GM23338 (cell line): ENCODE measurements at places on chromosomes 12 and 14.
A peak's percentile ranks its signal among the peaks of the same experiment; 100 is the strongest.

- DNase-seq = peak; percentile 34
These were observed 47.7 kb downstream of the MAX start for GRCh38 chr14:65054471-65055085.

- no peak for DNase-seq
These were observed 2.7 kb downstream of the GSTZ1 start for GRCh38 chr14:77323571-77323970.

- no peak for DNase-seq
These were observed 18.9 kb downstream of the PYROXD1 start for GRCh38 chr12:21456291-21456780.

DNA sequence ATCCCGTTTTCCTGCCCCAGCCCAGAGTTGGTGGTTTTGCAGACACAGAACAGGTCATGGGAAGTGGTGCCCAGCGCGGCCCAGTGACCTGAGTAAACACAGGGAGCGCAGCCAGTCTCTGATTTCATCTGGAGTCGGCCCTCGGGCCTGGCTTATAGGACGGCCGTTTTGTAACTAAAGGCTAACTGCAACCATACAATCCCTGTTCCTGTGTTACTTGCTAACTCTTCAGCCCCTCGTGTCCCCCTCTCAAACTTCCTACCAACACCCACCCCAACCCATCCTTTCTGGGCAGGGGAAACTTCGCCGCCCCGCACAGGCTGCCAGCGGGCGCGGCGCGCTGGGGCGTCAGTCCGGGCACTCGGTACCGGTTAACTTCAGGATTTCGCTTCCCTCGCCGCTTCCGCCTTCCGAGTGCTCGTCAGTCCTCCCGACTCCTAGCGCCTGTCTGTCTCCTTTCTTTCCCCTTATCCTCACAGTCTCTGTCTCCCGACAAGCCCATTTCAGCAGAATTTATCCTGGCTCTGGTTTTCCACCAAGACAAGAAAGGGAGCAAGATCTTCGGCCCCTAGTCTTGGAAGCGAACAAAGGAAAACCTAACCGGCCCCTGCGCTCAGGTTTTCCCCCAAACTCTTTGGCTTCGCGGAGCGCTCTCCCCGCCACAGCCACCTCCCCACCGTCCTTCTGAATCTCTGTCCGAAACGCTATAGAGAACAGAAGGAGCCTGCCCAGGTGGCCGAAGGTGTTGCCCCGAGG lies 2.0 kb downstream of the SIX1 start:
- DNase-seq = peak; percentile 75

DNA sequence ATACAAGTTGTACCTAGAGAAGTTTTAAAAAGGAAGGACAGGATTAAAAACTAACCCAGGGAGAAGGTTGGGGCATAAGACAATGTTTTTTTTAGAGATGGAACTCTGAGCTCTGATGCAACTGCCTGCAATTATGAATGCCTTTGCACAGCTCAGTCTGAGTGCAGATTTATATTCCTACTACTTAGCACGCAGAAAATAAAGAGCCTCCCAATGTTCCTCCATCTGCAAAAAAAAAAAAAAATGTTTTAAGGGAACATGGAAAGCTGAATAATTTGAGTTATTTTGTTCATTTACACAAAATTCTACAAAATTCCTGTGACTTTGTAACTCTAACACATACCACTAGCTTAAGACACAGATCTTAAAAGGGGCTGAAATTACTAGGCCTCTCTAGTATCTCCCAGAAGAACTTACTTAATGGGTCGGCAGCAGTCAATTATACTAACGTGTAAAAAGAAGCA lies 15.7 kb downstream of the CLIP1 start:
- DNase-seq = no peak

GRCh38 chr14:97361181-97361580 lies 564.0 kb downstream of the VRK1 start:
- no peak for DNase-seq

GRCh38 chr12:7460375-7461259 lies 16.7 kb upstream of the CD163L1 start:
- peak; percentile 84 for DNase-seq

DNA sequence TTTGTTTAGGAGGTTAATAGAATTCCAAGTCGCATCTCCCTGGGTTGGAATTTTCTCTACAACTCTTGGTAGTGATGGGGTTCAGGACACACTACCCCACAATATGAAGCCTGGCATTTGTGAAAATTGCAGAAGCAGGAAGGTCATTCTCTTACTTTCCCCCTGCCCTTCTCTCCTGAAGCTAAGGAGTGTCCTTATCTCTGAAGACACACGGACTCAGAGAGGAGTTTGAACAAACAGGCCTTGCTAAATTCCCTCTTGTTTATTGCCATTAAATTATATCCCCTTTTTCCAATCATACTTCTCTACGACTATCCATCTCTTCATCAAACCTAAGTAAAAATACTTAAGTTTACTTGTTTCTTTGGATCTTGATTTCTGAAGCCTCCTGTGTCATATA lies 443.0 kb downstream of the RAD51B start:
- no peak for DNase-seq

- DNase-seq = no peak
These were observed 1211.7 kb downstream of the TMEM121 start for GRCh38 chr14:106738075-106738474.

DNA sequence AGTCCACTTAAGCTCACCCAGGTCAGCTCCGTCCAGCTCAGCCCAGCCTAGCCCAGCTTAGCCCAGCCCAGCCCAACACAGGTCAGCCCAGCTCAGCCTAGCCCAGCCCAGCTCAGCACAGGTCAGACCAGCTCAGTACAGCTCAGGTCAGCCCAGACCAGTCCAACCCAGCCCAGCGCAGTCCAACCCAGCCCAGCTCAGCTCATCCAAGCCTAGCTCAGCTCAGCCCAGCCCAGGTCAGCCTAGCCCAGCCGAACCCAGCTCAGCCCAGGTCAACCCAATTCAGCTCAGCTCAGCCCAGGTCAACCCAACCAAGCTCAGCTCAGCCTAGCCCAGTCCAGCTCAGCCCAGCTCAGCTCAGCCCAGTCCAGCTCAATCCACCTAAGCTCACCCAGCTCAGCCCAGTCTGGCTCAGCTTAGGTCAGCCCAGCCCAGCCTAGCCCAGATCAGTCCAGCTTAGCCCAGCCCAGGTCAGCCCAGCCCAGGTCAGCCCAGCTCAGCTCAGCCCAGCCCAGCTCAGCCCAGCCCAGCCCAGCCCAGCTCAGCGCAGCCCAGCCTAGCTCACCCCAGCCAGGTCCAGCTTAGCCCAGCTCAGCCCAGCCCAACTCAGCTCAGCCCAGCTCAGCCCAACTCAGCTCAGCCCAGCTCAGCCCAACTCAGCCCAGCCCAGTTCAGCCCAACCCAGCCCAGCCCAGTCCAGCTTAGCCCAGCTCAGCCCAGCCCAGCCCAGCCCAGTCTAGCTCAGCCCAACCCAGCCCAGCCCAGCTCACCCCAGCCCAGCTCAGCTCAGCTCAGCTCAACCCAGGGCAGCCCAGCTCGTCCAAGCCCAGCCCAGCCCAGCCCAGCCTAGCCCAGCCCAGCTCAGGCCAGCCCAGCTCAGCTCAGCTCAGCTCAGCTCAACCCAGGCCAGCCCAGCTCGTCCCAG lies 184.0 kb downstream of the TMEM121 start:
- no peak for DNase-seq

DNA sequence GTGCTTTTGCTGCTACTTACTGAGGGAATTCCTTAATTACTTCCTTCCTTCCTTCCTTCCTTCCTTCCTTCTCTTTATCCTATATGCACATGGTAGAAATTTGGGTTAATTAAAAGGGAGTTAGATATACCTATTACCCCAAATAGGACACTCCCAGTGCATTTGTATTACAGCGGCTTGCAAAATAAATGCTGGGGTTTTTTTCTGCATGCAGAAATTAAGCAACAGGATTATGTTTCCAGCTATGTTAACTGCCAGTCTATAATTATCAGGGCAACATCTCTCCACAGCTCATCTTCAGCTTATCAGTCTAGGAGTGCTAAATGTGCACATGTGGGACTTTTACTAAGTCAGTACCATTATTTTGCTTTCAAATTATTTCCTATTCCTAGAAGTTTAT lies 132.9 kb upstream of the SLC35F4 start:
- DNase-seq = no peak

DNA sequence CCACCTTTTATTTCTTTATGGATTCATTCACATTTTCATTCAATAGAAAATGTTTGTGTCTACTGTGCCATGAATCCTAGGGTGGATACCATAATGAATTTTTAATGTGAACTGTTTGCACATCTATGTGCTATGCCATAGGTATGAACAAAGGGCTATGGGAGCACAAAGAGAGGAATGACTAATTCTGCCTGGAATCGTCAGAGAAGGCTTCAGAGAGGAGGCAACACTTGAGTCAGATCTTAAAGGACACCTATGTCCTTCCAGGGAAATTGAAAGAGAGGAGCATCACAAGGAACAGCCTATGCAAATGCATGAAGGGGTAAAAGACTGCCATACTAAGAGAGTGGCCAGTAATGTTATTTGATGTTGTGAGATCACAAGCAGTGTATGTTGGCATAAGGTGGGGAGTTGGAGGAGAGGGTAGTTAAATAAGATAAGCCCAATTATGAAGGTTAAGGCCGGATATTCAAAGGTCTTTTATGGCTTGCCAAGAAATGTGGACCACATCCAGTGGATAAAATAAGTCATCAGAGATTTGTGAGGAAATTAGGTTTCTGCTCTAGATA lies 246.7 kb downstream of the GRIN2B start:
- DNase-seq = no peak
